ENCODE measurements at places on chromosomes 1 and 21. TPM values are rescaled to one million over a fixed set of nuclear protein-coding genes. Genes with fewer than 3 reads are reported as not detected.
A peak's percentile ranks its signal among the peaks of the same experiment; 100 is the strongest.

DNA sequence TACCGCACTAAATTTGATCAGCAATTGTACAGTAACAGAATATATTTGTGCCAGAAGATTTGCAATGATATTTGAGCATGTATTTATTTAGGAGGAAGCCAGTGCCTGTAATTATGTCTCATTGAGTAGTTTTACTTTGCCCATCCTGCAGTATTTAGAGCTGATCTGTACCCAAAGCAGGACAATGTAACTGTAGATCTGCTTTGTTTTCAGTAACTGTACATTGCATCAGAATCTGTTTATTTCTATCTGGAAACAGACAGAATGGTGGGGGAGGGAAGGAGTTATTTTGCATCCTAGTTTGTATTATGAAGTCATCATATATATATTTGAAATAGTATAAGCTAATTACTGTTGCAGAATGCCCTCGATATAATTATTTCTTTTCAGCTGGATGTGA lies 36.2 kb upstream of the LRRC8C start:
- H3K4me3 ChIP-seq, result no peak overlapping the region
- H3K4me1 ChIP-seq, result no peaks in the 10 kb centered on the region
- no peaks in the 10 kb centered on the region for H3K36me3 ChIP-seq
- no peaks in the 10 kb centered on the region for H3K27me3 ChIP-seq
- DNase-seq, result no peak

DNA sequence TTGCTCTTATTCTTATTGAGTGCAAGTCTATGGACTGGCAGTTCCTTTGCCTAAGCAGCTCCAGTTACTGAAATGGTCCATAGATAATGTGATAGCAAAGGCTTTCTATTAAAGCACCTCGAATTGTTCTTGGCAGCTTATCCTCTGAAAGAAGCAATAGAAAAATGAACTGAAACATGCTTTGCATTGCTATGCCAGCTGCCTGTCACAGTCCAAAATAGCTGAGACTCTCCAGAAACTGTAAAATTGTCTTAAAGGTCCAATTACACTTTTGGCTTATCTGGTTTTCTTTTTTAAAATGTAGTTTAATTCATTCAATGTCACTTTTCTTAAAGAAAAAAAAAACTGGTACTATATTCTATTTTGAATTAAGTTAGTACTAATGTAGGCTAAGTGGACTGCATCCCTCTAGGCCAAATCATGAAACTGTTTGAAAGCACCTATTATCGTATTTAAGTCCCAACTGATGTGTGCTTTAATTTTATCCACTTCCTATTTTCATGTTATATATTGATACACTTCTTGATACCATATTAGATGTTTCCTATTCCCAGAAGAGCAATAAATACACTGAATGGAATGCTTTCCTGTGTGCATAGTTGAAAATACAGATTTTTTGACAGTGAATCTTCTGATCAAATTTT lies 208.0 kb upstream of the DEPDC1 start:
- H3K4me1 ChIP-seq, result no peaks in the 10 kb centered on the region
- H3K36me3 ChIP-seq, result no peaks in the 10 kb centered on the region

GRCh38 chr1:167118188-167118587 lies 24.3 kb downstream of the STYXL2 start:
- no peak overlapping the region for H3K27ac ChIP-seq
- H3K4me3 ChIP-seq, result no peak overlapping the region
- peaks cover 6% of the 10 kb centered on the region for H3K4me1 ChIP-seq
- H3K27me3 ChIP-seq, result peaks cover 3% of the 10 kb centered on the region
- no peaks in the 10 kb centered on the region for H3K36me3 ChIP-seq

DNA sequence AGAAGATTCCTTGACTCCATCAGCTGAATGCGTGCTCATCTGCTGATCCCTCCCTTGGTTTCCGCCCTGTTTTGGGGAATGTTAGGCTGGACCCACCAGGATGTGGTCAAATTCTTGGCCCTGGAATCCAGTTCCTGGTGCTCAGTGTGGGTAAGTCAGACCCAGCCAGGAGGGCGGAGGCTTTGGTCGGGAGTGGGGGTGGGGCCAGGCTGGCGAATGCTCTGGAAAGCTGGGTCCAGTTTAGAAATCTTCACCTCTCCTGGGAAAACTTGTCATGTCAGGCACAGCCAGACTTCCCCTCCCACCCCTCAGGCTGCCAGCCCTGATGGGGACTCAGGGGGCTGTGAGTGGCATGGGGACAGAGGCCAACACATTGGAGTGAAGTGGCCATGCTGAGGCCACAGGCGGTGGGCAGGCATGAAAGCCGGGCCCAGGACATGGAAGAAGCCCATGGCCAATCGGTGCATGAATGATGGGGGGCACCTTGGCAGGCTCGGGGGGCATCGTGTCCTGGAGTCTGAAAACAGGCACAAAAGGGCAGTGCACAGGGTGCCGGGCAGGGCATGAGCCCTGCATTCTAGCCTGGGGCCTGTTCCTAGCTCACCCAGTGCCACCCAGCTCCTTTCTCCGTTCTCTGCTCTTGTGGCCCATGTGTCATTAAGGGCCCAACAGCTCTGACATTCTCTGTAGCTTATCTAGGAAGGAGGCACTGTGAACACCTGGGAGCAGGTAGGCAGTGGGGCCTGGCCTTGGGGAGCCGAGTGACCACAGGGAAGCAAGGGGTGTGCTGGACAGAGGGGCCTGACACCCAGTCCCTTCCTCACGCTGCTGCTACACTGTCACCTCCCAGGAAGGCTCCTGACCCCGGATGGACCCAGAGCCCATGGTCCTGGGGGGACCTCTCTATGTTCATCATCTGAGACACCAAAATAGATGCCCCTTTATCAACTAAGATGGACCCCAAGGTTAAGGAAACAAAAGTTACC lies 14.6 kb upstream of the PADI1 start:
- no peaks in the 10 kb centered on the region for H3K4me1 ChIP-seq
- no peaks in the 10 kb centered on the region for H3K36me3 ChIP-seq
- H3K27me3 ChIP-seq, result no peaks in the 10 kb centered on the region
- no peak overlapping the region for H3K27ac ChIP-seq
- DNase-seq, result no peak
- no peak overlapping the region for H3K4me3 ChIP-seq

DNA sequence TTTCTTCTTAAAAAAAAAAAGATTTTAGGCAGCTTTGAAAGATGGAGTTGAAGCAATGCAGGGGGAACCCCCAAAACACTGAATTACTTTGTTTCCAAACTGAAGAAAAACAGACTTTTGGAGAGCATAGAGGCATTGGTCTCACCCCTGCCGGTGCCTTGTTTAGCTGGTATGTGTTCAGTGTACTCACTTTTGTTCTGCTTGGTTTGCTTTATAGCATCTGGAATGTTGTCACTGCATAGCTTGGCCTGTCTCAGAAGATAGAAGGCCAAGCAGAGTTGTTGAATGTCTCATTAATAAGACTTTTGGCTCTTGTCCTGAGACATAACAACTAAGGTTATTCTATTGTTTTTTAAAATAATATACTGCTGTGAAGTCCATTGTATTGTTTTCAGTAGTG lies 6.9 kb downstream of the THRAP3 start:
- DNase-seq, result no peak
- peaks cover 16% of the 10 kb centered on the region for H3K36me3 ChIP-seq
- H3K4me3 ChIP-seq, result no peak overlapping the region
- H3K4me1 ChIP-seq, result peaks cover under 1% of the 10 kb centered on the region

GRCh38 chr1:210558302-210558701 lies 229.6 kb downstream of the HHAT start:
- no peaks in the 10 kb centered on the region for H3K4me1 ChIP-seq
- H3K36me3 ChIP-seq, result no peaks in the 10 kb centered on the region
- no peak overlapping the region for H3K4me3 ChIP-seq
- H3K27ac ChIP-seq, result no peak overlapping the region
- H3K27me3 ChIP-seq, result no peaks in the 10 kb centered on the region
- DNase-seq, result peak; percentile 88

DNA sequence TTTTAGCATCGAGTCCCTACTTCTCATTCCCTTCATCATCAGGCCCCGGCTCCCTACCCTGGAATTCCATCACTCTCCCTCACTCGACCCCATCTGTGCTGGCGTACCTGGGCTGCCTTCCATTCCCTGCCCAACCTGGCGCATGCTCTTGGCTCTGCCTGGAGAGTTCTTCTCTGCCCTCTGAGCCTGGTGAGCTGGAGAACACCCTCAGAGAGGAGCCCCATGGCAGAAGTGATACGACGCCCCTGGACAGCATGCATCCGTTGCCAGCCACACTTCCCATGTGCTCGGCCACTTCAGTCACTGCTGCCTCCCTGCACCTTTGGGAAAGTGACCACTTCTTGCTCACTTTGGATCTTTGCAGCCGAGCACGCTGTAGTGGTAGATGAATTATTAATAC lies 30.1 kb downstream of the OLFML2B start:
- H3K27me3 ChIP-seq, result no peaks in the 10 kb centered on the region
- H3K27ac ChIP-seq, result no peak overlapping the region
- no peak for DNase-seq
- H3K4me3 ChIP-seq, result no peak overlapping the region

- no peaks in the 10 kb centered on the region for H3K27me3 ChIP-seq
- H3K4me3 ChIP-seq, result no peak overlapping the region
- H3K27ac ChIP-seq, result no peak overlapping the region
- H3K4me1 ChIP-seq, result no peaks in the 10 kb centered on the region
- H3K36me3 ChIP-seq, result no peaks in the 10 kb centered on the region
Observed at GRCh38 chr1:75170981-75171380, 36.8 kb downstream of the LHX8 start.

GRCh38 chr1:208187499-208188041 lies 56.6 kb downstream of the PLXNA2 start:
- DNase-seq, result no peak
- peaks cover 33% of the 10 kb centered on the region for H3K4me1 ChIP-seq
- no peaks in the 10 kb centered on the region for H3K27me3 ChIP-seq
- H3K4me3 ChIP-seq, result no peak overlapping the region

- no peak overlapping the region for H3K4me3 ChIP-seq
- no peaks in the 10 kb centered on the region for H3K4me1 ChIP-seq
- no peaks in the 10 kb centered on the region for H3K27me3 ChIP-seq
- no peaks in the 10 kb centered on the region for H3K36me3 ChIP-seq
- no peak overlapping the region for H3K27ac ChIP-seq
Observed at GRCh38 chr1:5576011-5576672, 416.1 kb downstream of the NPHP4 start.

Gene PSMD4
- total RNA-seq, result 96.9 TPM

Gene NHLH1
- 0.09 TPM for total RNA-seq

Gene OR2T11
- total RNA-seq, result not detected

Gene TRIM17
- 2.2 TPM for total RNA-seq

Gene CRYAA
- total RNA-seq, result not detected

Gene NT5C1A
- total RNA-seq, result not detected
